SW 1271 (cell line): ENCODE measurements at places on chromosomes 7 and 10.

DNA sequence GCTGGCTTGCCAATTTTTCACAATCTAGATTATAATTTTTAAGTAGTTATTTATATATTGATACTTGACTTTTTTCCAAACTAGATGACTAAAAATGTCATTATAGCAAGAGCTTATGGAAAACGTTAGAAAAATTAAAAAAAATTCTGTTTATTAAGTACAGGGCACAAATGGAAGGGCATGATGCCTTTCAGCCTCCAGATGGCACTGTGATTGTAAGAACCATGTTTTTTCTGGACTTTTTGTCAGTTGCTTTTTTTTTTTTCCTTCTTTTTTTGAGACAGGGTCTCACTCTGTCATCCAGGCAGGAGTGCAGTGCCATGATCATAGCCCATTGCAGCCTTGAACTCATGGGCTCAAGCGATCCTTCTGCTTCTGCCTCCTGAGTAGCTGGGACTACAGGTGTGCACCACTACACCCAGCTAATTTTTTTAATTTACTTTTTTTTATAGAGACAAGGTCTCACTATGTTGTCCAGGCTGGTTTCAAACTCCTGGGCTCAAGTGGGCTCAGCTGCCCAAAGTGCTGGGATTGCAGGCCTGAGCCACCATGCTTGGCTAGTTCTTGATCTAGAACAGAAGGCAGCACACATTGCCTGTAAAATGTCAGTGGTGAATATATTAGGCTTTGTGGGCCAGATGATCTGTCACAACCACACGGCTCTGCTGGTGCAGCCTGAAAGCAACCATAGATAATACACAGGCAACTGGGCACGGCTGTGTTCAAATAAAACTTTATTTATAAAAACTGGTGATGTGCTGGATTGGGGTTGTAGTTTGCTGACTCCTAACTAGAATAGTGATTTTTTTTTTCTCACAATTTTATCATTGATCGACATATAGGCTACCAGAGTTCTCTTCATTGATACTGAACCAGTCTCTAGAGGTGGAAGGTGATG is 27.4 kb downstream of the UCMA start:
- no peak for DNase-seq

DNA sequence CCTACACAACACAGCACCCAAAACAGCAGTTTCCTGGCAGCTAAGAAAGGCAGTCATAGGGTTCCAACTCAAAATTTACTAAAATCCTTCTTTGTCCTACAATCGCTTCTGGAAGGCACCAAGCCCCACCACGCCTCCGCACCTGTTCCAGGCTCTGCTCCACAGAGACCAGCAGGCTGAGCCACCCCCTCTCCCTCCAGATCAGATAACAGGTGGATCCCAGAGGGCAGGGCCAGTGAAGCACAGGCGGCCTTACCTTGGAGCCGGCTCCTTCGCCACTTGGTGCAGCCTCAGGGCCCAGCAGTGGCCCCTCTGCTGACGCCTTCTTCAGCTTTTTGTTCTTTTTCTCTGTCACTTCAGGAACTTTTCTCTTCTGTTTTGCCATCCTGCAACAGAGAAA is 33.0 kb downstream of the ZFAND2A start:
- no peak for DNase-seq

DNA sequence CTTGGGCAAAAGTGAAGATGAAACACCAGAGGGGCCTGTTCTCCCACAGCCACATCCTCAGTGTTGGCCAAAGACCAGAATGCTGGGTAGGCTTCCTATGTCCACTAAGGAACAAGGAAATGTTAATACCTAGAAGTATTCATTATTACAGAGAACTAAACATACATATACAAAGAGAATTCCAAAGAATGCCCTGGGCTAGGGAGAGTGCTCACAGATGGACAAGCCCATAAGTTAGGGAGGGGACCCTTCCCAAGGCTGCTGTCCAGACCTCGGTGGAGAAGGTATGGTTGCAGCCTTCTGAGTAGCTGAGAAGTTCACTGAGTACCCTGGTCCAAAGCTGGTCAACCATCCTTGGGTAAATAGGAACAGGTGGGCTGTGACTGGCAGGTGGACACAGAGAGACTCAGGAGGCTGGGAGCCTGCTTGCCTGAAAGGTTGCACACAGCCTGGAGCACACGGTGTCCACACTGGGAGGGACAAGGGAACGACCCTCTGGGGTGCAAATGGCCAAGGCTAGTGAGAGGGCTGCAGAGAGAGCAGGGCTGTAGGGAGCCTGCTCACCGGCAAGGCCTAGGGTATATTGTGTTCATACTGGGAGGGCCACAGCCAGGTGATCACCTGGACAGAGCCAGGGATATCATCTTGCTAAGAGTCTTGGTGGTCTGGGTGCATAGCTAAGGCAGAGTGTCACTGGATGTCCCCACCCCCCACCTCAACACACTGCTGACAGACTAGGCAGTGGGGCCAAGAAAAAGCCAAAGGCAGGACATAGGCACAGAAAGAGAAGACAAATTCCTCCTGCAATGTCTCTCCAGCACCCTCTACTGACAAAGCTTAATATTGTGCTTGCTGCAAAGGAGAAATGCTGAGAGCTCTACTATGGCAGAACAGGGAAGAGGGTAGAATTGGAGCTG is 40.3 kb downstream of the CPVL start:
- peak; percentile 22 for DNase-seq

- no peak for DNase-seq
Observed at GRCh38 chr7:129607471-129608120, 3.9 kb upstream of the NRF1 start.

GRCh38 chr10:116886772-116887171 is 37.5 kb downstream of the ENO4 start:
- no peak for DNase-seq

DNA sequence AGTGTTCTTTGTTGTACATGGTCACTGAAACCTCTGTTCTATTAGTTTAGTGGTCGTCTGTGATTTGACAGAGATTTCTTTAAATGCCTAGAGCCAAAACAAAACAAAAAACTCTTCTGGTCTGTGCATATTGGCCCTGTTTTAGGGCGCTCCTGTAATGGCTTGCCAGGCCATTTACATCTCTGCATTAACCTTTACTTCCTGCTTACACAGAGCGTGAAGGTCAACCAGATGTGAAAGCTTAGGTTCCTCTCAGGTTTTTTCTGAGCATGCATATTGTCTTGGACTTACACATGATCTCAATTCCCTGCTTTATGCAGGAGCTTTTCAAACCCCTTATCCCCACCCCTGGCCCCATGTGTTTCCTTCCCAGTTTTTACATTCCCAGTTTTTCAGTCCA is 9.6 kb downstream of the ZNF37A start:
- DNase-seq = no peak

- DNase-seq = no peak
Observed at GRCh38 chr10:6405713-6406112, 174.4 kb downstream of the PRKCQ start.

DNA sequence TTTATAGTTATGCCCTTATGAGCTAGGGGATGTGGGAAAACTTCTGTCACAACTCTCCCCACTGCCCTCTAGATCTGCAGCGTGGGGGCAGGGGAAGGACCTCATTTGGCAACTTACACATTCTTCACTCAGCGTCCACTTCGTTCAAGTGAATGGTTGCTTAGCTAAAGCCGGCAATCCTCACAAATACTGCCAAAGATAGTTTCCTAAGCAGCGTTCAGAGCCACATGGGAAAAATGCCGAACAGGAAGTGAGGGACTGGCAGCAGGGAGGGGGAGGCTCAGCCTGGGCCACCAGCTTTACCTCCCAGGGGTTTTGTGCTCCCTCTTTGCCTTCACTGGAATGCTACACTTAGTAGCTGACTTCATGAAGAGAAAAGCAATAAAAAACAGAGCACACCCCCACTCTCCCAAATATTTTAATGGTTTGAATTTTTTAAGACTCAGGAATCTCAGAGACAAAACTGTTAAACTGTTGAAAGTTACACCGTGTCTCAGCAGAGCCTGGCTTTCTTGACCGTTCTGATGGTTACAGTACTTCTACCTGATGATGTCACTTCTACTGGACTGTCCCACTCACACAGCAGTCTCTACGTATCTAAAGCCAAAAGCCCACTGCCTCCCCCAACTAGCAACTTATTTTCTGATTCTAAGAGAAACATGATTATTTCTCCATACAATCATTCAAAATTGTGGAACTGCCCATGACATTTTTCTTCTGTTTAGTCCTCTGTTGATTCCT is 10.4 kb downstream of the GRM3 start:
- no peak for DNase-seq

DNA sequence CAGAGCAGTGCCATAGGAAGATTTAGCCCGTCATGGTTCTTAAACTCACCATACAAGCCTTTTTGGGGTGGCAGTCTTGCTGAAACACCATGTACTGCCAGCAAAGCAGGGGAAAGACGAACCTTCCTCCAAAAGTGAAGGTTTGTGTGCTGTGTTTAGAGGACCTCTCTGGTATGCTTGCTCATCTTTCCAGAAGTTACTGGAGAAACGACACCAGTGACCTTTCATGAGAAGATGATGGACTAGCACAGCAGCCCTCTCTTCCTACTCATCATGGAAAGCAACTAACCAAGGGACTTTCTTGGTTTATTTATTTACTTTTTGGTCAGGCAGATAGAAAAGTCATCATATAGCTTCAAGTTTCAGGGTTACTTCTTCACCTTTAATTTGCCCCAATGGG is 247.4 kb downstream of the PTEN start:
- no peak for DNase-seq

DNA sequence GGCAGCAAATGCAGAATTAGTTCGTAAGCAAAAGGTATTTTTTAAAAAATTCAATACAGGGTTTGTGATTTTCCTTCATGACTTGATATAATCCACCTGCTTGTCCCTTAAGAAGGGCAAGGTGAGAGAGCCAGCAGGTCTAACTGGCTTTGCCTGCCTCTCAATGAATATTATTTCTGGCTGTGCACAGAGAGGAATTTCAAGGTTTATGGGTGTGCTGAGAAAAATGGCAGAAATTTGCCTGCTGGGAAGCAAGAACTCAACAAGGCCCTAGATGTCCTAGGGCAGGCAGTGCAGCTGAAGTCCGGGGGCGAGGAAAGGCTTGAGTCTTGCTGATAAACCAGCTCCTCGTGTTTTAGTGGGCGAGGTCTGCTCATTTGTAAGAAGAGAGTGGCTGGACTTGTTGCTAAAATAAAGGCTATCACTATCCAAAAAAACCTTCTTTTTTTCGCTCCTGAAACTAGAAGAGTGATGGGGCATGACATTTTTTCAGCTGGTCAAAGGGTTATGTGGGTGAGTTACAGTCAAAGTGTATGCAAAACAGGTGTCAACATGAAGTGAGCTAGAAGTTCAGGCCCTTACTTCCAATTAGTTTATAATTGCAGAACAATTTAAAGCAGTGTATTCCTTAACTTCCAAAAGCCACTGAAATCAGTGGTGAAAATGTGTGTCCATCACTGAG is 385.8 kb upstream of the KLF6 start:
- no peak for DNase-seq
